ENCODE measurements at places on chromosomes 2 and 18.

DNA sequence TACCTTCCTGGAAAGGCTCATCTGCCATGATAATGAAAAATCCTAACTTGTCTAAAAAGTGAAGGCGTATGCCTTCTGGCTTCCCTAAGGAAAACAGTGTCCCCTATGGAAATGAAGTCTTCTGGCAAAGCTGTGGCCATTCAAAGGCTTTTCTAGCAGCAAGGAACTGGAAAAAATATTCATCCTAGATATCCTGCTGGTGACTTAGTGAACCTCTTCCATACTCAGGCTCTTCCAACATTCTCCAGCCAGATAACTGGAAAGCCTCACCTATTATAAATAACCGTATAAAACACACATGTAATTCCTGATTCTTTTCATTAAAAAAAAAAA lies 84.7 kb downstream of the RBMS1 start:
- no peak for ATAC-seq

DNA sequence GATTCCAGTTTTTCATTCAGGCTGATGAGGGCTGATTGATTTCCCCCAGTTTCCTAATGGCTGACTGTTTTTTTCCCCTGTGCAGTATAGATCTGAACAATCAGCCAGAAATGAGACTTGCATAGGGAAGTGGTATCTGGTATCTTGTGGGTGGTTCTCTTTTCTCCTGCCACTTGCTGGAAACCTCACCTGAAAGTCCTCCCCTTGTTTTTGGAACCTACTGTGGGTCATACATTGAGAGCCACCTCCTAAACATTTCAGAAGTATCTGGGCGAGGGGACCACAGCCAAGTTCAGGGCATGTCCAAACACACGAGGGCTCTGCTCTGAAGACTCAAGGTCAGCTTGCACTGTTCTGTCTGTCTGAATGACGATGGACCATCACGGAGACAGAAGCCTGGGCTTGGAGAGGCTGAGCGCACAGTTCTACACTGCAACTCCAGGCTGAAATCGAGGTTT lies 19.3 kb downstream of the ALPK2 start:
- ATAC-seq = no peak

GRCh38 chr2:17422061-17422460 lies 96.2 kb downstream of the RAD51AP2 start:
- ATAC-seq = no peak

DNA sequence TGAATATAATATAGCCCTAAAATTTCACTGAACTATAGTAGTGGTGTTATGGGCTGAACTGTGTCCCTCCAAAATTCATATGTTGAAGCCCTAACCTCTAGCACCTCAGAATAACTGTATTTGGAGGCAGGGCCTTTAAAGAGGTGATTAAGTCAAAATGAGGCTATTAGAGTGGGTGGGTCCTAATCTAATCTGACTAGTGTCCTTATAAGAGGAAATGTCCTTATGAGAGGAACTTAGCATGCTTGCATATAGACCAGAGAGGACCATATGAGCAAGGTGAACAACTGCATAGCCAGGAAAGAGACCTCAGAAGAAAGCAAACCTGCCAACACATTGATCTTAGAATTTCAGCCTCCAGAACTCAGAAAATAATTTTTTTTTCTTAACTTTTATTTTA lies 238.4 kb downstream of the ZEB2 start:
- no peak for ATAC-seq

GRCh38 chr2:77418537-77418936 lies 103.6 kb downstream of the LRRTM4 start:
- no peak for ATAC-seq

DNA sequence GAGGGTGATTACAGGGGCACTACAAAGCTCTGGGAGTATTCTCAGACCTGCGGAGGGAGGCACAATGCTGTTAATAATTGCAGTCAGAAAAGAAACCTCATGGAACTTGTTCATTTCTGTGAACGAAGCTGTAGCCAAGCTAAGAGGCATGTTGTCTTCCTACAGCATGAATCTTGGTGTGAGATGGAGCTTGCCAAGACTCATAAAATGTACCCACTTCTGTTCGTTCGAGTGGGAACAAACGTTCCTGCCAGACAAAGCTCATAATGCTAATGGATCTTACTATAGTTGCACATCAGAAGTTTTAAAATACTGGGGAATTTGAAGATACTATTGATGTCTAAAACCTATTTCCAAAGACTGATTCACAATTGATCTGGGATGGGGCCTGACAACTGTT lies 489.1 kb downstream of the ZEB2 start:
- no peak for ATAC-seq

DNA sequence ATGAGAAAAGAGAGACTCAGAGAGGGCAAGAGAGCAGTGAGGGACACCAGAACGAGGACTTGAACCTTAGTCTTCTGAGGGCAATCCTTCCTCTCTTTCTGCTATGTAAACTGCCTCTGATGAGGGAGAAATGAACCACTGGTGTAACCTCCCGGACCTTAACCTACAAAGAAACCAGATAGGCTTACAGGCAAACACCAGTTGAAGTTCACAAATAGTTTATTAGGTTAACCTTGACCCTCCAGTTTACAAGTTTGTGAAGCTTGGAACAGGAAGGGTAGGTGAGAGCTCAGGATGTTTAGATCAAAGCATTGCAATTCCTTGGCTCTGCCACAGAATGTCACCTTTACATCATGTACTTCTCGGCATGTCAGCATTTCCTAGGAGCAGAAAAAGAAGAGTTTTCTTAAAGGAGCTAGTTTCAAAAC lies 486.4 kb upstream of the SPRED2 start:
- ATAC-seq = no peak

- ATAC-seq = no peak
Measured at GRCh38 chr2:240600451-240600961, 14.0 kb downstream of the CAPN10 start.

DNA sequence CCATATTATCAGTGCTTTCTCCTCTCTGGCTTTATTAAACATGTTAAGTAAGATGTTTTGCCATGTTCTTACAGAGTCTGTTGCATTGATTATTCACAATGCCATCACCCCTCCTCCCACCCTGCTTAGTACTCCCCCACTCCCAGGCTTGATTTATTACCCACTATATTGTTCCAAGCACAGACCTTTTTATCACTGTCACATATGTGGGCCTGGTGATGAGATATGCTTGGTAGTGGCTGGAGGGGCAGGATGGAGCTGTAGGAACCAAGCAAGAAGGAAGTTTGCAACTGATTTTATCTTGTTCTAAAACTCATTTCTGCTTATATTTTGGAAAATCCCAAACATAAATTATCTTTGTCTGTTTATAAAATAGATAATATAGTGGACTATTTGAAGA lies 748.2 kb upstream of the CELF4 start:
- no peak for ATAC-seq

DNA sequence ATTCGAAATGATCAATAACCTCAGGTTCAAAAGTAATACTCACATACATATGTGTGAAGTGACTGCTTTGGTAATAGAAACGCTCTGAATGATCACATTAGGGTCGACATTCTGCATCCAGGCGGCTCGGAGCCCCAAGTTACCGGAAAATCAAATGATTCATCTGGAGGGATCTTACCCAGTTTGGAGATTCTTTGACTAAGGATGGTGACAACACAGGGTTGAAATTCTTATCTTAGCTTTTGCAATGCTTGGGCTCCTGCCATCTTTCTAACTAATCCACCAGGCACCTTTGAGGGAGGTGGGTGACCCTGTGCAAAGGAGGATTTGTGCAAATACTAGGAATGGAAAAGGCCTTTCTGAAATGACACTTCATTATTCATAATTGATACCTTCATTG lies 10.8 kb downstream of the GBX2 start:
- ATAC-seq = no peak

GRCh38 chr18:28256166-28256565 lies 79.2 kb upstream of the CDH2 start:
- ATAC-seq = no peak

DNA sequence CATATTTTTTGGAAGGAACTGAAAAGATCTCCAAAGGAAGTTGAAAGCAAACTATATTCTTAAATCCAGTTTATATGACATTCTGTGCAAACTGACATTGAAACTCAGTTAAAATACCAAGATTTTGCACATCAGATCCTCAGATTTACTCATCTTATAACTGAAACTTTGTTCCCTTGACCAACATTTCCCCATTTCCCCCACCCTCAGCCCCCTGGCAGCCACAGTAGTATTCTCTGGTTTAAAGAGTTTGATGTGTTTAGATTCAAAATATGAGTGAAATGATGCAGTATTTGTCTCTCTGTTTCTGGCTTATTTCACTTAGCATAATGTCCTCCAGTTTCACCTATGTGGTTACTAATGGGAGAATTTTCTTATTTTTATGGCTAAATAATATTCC lies 99.2 kb upstream of the ITGA4 start:
- no peak for ATAC-seq

DNA sequence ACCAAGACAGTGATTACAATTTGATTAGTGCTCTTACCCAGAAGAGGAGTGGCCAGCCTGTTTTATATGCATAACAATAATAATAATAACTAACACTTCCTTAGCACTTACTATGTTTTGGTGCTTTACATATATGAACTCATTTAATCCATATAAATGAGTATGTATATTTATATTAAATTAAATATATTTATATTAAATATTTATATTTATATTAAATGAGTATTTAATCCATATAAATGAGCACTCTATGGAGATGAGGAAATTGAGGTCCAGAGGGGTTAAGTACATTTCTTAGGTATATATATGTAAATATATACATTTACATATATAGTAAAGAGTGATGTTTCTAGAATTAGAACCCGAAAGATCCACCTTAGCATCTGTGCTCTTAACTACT lies 673.9 kb upstream of the ACVR2A start:
- ATAC-seq = no peak
